ENCODE measurements at places on chromosomes 4 and X.

DNA sequence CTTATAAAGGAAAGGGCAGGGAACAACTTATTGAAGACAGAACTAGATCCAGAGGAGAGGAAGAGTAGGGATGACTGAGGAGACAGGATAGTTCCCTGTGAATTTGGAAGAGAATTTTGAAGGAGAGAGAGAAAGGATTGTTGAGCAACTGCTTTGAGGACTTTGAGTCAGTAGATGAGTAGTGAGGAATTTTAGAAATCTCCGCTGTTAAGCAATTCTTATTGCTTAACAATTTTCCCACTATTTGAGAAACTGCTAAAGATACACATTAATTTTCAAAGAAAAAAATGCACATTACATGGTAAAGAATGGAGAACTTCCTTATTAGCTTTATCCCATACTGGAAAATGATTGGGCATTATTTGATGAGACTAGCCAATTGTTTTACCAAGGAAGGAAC lies 116.3 kb upstream of the NRK start:
- DNase-seq: no peak

- no peak for DNase-seq
These were observed 246.6 kb downstream of the PARM1 start for GRCh38 chr4:75179510-75179909.

GRCh38 chrX:15441464-15441863 lies 51.7 kb downstream of the PIR start:
- DNase-seq: no peak

- DNase-seq: no peak
These were observed 72.6 kb downstream of the NWD2 start for GRCh38 chr4:37317104-37317643.

- DNase-seq: no peak
These were observed 68.1 kb upstream of the BCOR start for GRCh38 chrX:40165861-40166260.

DNA sequence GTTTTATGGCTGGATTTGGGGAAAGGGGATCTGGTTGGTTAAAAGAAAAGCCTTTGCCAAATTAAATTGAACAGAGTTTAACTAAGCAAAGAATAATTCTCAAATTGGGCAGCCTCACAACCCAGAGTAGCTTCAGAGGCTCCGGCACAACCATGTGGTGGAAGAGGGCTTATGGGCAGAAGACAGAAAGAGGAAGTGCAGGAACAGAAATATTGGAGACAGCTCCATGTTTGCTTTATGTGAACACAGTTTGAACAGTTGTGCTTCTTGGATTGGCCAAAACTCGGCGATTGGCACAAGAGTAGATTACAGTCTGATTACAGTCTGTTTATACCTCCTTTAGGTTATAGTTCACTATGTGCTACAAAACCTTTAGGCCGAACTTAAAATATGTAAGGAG lies 562.7 kb downstream of the TRIML1 start:
- DNase-seq: no peak

DNA sequence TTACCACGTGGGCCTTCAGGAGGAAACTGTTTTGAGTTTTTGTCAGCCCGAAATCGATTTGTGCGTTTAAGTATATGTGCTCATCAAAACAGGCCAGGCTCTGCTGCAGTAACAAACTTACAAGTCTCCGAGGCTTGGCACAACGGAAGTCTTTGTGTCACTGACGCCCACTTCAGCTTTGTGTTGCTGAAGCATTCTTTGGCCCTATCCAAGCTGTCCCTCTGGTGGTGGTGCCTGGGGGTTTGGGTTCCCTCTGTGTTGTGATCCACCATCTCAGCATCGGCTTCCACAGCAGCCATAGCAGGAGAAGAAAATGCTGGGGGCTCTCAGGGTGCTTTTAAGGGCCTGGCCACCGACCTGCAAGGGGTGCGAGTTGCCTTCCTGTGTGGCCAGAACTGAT lies 176.4 kb downstream of the PTTG2 start:
- DNase-seq: no peak

DNA sequence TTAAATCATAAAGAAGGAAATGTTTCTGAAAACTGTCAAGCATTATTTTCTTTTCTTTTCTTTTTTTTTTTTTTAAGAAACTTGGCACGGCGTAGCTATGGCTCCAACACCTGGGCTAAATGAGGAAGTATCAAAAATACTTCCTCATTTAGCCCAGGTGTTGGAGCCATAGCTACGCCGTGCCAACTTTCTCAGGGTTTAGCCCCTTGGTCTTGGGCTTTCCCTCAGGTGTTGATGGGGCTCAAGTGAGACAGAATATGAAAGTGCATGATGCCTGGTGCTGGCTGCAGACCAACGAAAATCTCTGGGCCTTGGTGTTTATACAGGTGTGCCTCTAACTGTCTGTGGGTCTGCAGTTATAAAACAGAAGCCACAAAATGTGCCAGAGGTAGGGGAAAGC lies 132.7 kb downstream of the ARHGAP24 start:
- no peak for DNase-seq

DNA sequence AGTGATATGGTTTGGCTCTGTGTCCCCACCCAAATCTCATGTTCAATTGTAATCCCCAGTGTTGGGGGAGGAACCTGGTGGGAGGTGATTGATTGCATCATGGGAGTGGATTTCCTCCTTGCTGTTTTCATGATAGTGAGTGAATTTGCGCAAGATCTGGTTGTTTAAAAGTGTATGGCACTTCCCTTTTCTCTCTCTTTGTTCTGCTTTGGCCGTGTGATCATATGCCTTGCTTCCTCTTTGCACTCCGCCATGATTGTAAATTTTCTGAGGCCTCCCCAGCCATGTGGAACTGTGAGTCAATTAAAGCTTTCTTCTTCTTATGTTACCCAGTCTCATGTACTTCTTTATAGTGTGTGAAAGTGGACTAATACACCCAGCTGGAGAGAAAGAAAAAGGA lies 113.0 kb upstream of the AADAT start:
- no peak for DNase-seq

DNA sequence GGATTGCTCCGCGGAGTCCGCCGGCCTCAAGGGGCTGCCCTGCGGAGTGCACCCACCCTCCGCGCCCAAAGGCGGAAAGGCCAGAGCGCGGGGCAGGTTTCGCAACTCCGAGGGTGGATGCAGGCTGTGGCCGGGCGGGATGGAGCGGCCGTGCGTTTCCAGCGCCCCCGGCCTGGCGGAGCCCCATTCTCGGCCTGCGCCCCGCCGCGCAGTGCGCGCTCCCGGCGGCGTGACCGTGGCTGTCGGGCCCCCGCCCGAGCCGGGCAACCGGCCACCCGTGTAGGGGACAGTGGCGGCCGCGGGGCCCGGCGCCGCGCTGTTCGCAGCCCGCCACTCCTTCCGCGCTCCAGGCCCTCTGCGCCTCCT lies 331 bp downstream of the SETD7 start:
- DNase-seq: no peak

GRCh38 chr4:88696630-88697029 lies 999 bp downstream of the NAP1L5 start:
- no peak for DNase-seq

DNA sequence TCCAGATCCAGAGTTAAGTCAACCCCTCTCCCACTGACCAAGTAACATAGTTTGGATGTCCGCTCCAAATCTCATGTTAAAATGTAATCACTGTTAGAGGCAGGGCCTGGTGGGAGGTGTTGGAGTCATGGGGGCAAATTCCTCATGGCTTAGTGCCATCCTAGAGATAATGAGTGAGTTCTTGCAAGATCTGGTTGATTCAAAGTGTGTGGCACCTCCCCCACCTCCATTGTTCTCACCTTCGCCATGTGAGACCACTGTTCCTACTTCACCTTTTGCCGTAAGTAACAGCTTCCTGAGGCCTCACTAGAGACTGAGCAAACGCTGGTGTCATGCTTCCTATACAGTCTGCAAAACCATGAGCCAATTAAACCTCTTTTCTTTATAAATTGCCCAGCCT lies 548.8 kb downstream of the INPP4B start:
- DNase-seq: no peak
